Nucleus accumbens (tissue), 56 donors: ENCODE measurements at places on chromosomes 5 and 9.

- DNase-seq: no peak
Observed at GRCh38 chr5:130017173-130017572, 112.9 kb downstream of the CHSY3 start.

- no peak for DNase-seq
Observed at GRCh38 chr9:14212077-14212476, 101.9 kb downstream of the NFIB start.

DNA sequence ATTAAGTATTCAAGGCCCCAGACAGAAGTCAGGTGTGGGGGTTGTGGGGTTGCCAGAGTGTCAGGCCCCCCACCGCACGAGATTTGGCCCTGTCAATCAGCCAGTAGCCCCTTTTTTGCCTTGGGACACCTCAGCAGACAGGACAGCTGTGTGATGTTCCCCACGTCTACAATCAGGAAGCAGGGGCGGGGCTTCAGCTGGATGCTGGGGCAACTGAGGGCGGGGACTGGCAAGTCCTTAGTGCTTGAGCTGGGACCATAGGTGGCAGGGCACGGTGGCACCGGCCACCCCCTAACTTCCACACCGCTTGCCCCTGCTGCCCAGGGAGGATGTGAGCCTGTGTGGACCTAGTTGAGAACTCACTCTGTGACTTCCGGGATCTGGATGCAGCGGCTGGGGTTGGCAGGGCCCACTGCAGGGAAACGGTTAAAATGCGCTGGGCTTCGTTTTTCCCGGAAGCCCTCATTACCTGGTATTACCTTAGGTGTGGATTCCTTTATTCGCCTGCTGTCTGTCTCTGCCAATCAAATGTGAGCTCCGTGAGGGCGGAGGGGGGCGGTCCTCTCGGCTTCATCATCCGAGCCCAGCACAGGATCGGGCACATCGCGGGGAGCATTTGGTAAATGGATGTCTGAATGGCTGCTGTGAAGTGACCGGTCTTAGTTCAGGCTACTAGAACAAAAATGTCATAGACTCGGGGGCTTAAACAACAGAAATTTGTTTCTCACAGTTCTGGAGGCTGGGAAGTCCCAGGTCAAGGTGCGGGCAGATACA is 7.5 kb upstream of the GTF3C5 start:
- DNase-seq: no peak

- DNase-seq: no peak
Observed at GRCh38 chr9:89986190-89986589, 381.4 kb downstream of the GADD45G start.

DNA sequence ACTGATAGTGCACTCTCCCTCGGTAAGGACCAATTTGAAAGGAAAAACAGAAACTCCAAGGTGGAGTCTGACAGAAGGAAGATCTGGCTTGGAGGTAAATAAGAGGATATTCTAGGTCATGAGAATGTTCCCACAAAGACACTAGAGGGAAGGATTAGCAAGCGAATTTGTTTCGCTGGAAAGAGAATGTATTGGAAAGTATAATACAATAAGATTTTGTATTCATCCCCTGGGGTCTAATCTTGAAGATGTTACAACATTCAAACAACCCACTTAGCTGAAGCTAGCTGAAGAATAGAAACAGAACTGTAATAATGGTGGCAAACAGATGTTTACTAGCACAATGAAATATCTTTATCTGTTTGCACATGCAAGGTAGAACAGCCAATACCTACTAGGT is 158.7 kb downstream of the GNAQ start:
- DNase-seq: no peak

GRCh38 chr9:2066312-2067273 is 51.4 kb downstream of the SMARCA2 start:
- no peak for DNase-seq

GRCh38 chr9:124843456-124844034 is 9.7 kb upstream of the WDR38 start:
- DNase-seq: no peak

GRCh38 chr5:72920690-72921502 is 34.9 kb upstream of the FCHO2 start:
- DNase-seq: no peak

GRCh38 chr9:86772635-86772993 is 174.7 kb downstream of the GAS1 start:
- no peak for DNase-seq
